Thymus (tissue), 14 donors: ENCODE measurements at places on chromosomes 6 and 20. TPM values are rescaled to one million over a fixed set of nuclear protein-coding genes. Genes with fewer than 3 reads are reported as not detected.

DNA sequence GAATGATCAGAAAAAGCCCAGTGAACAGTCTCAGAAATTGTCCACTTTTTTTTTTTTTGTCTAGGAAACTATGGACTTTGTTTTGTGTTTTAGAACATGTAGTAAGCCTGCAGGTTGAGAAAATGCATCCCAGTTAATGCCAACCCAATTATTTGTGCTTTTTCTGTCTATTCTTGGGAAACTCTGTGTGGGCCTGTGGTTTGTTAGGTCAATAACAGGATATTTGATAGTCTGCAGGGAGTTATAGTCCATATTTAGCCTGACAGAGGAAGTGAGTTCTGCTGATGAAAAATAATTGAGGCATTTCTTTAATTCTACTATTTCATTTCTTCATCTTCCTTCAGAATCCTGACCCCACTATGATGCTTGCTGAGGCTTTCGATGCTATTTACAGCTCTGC, 154.0 kb upstream of the LAMP5 start:
- no peaks in the 10 kb centered on the region for H3K36me3 ChIP-seq
- no peak overlapping the region for H3K4me3 ChIP-seq
- DNase-seq, result no peak
- H3K27me3 ChIP-seq, result no peaks in the 10 kb centered on the region

- DNase-seq, result no peak
- no peak overlapping the region for H3K4me3 ChIP-seq
- H3K36me3 ChIP-seq, result no peaks in the 10 kb centered on the region
These were observed 208.7 kb downstream of the PRL start for GRCh38 chr6:22087960-22088706.

GRCh38 chr6:43770372-43771209, 580 bp downstream of the VEGFA start:
- H3K27ac ChIP-seq, result peak overlapping the region; percentile 66
- DNase-seq, result peak; percentile 33
- H3K4me3 ChIP-seq, result peak overlapping the region; percentile 55

Gene MTFR2
- polyA plus RNA-seq, result 4.4 TPM
